Panc1 (cell line): ENCODE measurements at places on chromosomes 5 and 9. TPM values are rescaled to one million over a fixed set of nuclear protein-coding genes. Genes with fewer than 3 reads are reported as not detected.

The ATOSB gene
- 23.6 TPM for total RNA-seq

The TAS2R1 gene
- total RNA-seq: not detected

The FAM78A gene
- total RNA-seq: 0.59 TPM

The TMEM174 gene
- total RNA-seq: not detected

The CXCL14 gene
- total RNA-seq: not detected

The HTR4 gene
- total RNA-seq: not detected

The LRRC14B gene
- total RNA-seq: 0.82 TPM

The OSMR gene
- total RNA-seq: 82.4 TPM

The DOCK2 gene
- 1.4 TPM for total RNA-seq

The TIGD6 gene
- total RNA-seq: 7.1 TPM

The ACTBL2 gene
- total RNA-seq: not detected

The ARL15 gene
- total RNA-seq: 16.5 TPM

The PCDHGB3 gene
- 0.49 TPM for total RNA-seq

The IL13 gene
- total RNA-seq: not detected

The SLC25A2 gene
- 0.28 TPM for total RNA-seq

The CATSPER3 gene
- total RNA-seq: 0.69 TPM

The FOXD4L3 gene
- total RNA-seq: not detected
